ENCODE measurements at places on chromosomes 7 and 10.
A peak's percentile ranks its signal among the peaks of the same experiment; 100 is the strongest.

DNA sequence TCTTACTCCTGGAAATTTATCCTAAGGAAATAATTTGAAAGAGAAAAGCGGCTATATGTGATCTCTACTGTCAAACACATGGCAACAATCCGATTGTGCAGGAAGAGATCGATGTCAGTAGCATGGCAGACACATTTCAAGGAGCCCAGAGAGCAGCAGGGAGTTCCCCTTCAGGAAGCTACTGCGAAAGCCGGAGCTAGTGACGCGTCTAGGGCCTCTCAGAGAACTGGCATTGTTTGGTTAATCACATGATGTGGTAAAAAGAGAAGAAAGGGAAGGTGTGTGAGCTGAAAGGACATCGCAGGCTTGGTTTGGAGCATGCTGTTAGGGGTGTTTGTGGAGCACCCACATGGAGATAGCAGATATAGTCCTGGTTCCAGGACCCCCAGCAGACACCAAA is 74.9 kb downstream of the BEND7 start:
- peak; percentile 16 for DNase-seq

- DNase-seq, result no peak
Measured at GRCh38 chr7:120927454-120928103, 23.0 kb upstream of the ING3 start.

DNA sequence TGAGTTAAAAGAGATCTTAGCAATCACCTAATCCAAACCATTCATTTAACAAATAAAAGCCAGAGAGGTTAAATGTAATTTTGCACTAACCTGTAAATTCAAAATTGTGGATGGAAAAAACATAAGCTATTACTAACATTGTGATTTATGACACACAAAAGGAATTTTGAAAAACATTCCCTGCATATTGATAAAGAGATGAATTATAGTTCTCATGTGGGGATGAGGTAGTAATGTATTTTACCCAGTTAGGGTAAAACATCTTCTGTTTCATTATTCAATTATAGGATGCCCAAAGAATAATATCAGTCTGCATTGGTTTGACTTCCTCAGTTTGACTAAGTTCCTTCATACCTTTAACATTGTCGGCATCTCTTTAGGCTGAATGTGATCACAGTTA is 561.3 kb downstream of the PHTF2 start:
- DNase-seq, result no peak

DNA sequence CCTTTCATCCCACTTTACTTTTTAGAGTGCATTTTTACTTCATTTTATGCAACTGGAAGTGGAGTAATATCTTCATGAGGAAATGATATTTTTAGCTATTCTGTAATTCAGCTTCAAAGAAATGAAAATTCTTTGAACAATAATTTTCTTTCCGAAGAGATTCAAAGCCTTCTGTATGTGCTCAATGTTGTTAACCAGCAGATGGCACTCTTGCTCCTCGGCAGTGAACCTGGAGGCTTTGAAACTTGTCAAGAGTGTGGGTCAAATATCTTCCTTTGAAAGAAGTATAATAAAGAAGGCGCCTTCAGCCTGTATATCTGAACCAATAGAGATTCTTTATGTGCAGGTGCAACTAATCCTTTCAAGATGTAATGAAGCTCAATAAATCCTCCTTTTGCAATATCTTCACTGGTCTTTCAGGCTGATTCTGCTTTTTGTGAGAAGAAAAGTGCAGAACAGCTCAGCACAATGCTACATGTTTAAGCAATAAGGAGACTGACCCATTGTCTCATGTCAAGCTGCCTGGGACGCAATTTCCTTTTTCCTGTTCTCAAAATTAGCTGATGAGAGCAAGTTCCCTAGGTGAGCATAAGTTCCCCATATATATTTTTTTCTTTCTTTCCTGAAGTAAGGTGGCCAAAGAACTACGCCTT is 258.4 kb downstream of the SEMA3A start:
- peak; percentile 10 for DNase-seq

DNA sequence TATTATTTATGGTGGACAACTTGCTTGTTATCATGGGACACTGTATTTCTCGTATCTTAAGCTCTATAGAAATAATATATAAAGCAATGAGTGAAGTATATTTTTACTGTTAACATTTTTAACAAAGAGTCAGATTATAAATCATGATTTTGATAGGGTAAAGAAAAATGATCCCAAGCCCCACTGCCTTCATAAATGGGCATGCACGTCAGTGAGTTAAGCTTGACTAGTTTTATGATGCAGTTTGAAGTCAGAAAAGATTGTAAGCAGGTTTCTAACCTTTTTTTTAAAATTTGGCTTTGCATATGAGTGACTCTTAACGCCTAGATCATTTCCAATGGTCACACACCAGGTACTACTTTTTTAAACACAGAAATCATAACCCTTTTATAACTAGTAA is 152.8 kb downstream of the GNAT3 start:
- DNase-seq, result no peak

DNA sequence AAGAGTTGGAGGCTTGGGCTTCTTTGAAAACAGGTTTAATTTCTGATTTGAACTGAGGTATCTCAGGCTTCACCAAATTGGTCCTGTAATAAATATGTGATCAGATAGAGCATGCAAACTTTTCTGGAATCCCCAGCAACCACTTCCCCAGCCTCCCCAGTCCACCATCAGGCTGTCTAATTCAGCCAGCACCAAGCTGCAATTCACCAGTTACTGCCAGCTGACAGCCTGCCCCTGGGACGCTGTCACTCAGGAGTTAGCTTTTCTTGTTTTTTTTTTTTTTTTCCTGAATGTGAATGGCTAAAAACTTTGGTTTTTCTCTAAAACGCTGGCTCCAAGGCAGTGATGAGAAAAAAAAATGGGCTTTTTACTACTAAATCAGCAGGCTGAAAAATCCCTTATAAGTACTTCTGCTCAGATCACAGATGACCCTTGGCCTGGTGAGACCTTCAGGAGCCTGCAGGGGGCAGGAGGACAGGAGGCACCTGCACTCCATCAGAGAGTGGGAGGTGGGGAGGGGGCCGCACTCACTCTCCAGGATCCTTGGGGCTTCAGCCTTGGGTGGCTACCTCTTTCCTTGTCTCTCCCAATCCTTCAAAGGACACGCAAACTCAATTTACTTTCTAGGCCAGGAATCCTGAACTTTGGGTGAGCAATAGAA is 349.4 kb downstream of the GATA3 start:
- DNase-seq, result no peak

DNA sequence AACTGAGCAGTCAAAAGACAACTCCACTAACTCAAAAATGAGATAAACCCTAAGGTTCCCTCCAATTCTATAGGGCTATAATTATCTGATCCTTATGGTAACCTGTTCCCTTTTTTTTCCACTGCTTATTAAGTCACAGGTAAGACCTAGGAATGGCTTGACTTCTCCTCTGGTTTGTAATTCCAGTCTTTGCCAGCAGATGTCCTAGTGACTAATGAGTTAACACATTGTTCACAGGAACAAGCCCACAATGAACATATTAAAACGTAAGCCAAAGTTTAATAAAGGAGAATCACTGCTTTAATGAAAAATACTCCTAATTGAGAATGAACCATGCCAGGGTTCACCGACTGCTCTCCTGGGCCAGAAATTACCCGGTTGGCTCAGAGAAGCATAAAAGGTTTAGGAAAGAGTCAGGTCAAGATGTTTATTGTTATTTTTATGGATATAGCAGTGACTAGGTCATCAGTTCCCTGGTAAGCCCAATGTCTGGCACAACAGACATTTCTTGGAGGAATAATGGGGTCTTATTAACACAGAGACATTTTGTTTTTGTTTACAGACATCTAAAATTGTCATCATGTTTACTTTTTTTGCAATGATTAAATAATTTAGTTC is 120.1 kb downstream of the ELAPOR2 start:
- DNase-seq, result peak; percentile 30

DNA sequence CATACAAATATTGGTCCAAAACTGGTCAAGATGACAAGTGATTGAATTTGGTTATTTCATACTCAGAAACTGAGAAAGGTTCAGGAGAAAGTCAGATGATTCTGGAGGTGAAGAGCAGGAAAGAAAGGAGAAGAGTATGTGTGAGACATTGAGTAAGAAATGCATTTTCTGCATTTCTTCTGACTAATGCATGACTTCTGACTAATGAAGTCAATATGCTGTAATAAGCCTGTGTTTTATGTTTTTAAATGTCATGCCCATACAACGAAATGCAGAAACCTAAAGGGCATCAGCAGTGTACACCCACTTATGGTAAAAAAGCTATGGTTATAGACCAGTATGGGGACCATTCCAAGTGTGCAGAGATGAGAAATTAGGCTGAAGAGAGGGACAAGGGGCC is 1227.8 kb upstream of the SORCS1 start:
- DNase-seq, result no peak

DNA sequence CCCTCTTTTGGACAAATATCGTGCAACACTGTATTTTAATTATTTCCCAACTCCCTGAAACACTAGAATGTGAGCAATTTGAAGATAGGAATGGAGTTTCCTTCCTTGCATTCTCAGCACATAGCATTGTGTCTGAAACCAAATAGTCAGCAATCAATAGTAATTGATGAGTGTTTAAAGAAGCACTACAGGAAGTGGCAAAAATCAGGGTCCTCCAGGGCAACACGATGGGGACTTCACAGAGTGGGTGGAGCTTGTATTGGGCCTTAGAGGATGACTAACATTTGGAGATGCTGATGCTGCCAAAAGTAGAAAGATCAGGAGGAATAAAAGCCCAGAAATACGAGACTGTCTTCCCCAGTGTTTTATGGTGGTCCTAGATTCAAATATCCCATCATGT is 94.9 kb downstream of the NPSR1 start:
- DNase-seq, result no peak

GRCh38 chr7:90613088-90613498 is 17.0 kb downstream of the CDK14 start:
- DNase-seq, result no peak

GRCh38 chr10:89163265-89163995 is 43.7 kb downstream of the CH25H start:
- DNase-seq, result peak; percentile 58

DNA sequence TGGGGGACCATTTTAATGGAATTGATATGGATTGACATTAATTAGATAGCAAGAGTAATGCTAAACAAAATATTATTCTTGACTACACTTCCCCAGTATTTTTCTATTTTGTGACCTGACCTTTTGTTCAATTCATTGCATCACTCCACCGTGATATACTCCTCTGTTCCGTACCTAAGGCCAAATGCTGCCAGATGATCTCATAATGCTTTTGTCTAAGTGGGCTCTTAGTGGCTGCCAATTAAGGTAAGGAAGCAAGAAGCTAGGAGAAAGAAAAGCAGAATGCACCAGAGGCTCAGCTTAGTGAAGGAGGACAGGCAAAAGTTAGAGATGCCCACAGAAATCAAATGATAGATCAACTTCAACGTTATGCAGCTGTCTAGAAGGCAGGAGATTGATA is 36.4 kb downstream of the FEZF1 start:
- no peak for DNase-seq

DNA sequence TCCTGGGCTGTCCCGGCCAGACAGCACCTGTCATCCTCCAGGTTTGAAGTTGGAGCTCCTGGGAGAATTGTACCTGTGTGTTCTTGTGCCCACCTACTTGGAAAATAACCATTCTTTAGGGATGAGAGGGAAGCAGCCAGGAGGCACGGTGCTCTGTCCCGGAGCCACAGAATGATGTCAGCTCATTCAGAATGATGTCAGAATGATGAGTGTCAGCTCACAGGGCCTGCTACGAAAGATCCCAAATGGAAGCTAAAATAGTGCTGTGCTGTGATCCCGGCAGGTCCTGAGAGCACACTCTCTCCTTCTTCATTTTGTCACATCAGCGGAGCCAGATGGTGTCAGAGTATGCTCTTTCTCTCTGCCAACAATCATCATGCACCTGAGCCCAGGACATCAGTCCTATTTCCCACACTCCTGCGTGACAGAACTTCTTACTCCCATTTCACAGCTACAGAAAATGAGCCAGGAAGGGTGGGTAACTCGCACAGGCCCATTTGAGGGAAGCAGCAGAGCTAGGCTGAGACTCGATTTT is 8.3 kb downstream of the ABCA13 start:
- no peak for DNase-seq

DNA sequence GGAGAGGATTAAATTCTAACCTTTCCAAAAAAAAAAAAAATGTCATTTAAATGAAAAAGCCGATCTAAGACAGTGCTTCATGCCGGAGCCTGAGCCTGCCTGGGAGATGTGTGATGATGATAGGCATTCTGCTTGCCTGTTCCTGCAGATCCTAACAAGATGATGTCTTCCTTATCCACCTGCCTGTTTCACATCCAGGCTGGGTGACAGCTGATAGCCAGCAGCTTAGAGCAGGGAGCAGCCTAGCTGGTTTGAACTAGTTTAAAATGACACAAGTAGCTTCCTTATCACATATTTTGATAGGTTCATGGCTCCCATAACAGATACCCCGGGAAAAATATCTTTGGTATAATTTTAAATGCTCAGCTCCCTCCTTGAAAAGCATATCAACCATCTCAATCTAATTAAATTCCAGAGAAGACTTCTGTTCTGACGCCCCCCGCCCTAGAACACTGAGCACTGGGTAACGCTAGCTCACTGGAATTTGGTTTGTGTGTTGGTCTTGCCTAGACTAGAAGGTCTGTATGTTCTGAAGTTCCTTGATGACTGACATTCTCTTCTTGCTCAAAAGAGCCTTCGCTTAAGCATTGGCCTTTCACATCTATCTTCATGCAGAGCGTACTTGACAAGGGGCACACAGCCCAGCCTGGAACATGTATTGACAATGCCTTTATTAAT is 96.9 kb upstream of the FGFR2 start:
- no peak for DNase-seq

DNA sequence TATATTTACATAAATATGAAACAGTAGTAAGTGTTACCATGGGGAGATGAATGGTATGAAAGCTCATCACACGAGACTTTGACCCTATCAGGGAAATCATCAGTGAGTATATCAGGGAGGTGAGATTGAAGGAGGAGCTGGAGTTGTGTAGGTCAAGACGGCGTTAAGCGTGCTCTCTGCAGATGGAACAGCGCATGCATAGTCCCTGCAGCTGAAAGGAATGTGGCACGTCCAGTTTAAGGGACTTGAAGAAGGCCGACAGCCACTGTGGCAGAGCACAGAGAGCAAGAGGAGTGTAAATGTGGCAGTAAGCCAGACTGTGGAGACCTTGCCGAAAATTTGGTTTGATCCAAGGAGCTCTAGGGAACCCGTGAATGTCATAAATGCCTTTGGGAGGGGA is 38.9 kb downstream of the POU6F2 start:
- no peak for DNase-seq

DNA sequence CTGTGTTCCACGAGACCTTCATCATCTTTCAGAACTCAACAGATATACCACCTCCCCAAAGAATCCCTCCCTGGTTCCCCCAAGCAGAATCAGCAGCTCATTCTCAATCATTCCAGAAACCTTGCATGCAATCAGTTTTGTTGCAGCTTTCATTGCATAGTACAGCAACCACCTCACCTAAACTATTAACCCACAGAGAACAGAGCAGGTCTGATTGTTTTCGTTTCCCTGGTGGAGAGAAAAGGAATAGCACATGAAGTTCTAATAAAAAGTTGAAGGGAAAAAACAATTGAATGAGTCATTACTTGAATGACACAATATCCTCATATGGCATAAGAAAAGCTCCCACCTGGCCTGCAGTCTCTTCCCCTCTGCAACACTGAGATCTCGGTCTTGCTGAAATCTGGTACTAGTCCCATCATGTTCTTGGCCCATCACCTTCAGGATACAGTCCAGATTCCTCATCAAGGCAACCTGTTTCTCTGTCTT is 147.1 kb upstream of the GDF10 start:
- DNase-seq, result no peak

All from activated T-cell treated with anti-CD3 and anti-CD28 coated beads for 24 hours (primary cell).